ENCODE measurements at places on chromosomes 12 and 14.

DNA sequence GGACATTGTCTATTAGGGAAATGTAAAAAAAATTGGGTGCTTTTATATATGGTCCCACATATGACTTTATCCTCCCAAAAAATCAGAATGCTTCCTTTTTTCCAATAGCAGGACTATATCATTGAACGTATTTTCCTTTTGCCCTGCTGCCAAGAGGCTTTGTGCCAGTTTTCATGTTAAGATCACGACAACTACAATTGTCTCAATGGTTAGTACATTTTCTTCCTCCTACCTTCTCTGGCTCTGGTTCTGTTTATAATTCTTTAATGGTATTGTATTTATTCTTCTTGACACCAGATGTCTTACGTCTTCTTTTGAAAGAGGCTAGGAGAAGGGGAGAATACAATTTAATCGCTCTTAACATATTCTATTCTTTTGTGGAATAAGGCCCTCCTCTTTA, 106.9 kb downstream of the ANO6 start:
- no peak for DNase-seq

- DNase-seq, result no peak
Measured at GRCh38 chr12:127542931-127543330, 724.0 kb upstream of the TMEM132C start.

GRCh38 chr12:42794806-42795205, 205.3 kb upstream of the PRICKLE1 start:
- DNase-seq, result no peak

GRCh38 chr12:116798719-116799118, 60.6 kb downstream of the RNFT2 start:
- no peak for DNase-seq

GRCh38 chr14:68217791-68218340, 398.3 kb downstream of the RAD51B start:
- DNase-seq, result no peak

DNA sequence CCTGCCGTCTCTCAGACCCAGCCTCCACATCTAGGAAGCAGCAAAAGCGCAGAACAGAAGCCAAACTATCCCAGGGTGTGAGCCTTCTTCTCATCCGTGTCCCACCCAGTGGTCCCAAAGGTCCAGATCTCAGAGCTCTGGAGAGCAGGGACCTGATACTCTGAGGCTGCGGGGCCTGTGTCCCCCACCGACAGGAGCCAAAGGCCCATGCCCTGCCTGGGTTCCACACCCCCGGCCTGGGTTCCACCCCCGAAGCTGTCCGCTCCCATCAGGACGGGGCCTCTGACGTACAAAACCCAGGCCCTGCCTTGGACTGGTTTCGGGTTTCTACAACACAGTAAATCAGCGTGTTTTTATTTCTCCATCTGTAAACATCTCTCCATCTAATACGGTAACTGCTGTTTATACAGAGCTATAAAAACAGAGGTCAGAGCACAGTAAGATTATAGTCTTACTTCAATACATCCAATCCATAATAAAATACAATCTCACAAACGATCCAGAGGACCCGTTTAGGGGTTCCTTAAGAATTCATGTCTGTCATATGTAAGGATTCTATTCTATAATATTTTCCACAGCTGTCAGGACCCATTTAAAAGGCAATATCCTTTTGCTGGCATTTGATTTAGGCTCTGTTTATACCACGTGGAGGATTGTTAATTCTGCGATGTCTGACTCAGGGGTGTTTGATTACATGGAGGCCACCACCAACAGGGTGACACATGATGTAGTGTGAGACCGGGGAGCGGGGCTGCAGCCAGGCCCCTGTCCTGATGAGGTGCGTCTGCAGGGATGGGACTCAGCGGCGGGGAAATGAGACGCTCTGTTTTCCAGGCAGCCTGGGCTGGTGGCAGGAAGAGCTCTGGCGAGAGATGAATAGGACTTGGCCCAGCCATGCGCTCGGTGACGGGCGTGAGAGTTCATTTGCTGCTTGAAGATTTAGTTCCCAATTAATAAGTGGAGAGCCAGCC, 110.3 kb downstream of the DICER1 start:
- no peak for DNase-seq

GRCh38 chr14:50237427-50237826, 6.0 kb upstream of the SOS2 start:
- no peak for DNase-seq

DNA sequence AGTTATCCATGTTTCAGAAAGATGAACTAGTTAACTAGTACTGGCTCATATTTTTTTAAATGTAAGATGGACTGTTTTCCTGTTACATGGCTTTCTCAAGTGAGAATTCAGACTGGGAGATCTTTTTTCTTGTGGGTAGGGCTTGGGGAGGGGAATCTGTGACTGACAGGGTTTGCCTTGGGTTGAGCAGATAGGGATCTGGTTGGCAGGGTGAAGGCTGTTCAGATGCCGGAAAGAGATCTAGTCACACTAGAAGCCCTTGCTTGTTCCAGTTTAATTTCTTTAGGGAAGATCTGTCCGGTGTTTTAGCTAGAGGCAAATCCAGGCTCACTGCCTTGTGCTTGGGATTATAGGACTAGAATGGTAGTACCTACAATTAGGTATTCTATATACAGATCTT, 63.2 kb downstream of the FBXO33 start:
- no peak for DNase-seq

GRCh38 chr14:64702493-64703394, 1.5 kb upstream of the PLEKHG3 start:
- no peak for DNase-seq

DNA sequence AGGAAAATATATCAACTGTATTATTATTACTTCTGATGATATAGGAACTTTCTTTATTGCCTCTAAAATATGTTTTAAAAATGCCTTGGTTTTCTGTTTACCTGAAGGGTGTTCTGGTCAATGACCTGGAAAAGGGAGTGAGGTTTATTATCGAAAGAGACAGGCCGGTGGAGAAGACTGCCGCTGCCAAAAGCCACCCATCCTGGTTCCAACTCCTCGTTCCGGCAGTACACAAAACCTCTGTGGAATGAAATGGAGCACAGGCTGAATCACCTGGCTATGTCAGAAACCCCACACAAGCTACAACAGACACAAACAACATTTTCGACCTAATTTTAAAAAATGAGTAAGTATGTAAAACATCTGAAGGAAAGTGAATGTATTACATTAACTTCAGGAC, 73.6 kb downstream of the HECTD4 start:
- DNase-seq, result no peak

DNA sequence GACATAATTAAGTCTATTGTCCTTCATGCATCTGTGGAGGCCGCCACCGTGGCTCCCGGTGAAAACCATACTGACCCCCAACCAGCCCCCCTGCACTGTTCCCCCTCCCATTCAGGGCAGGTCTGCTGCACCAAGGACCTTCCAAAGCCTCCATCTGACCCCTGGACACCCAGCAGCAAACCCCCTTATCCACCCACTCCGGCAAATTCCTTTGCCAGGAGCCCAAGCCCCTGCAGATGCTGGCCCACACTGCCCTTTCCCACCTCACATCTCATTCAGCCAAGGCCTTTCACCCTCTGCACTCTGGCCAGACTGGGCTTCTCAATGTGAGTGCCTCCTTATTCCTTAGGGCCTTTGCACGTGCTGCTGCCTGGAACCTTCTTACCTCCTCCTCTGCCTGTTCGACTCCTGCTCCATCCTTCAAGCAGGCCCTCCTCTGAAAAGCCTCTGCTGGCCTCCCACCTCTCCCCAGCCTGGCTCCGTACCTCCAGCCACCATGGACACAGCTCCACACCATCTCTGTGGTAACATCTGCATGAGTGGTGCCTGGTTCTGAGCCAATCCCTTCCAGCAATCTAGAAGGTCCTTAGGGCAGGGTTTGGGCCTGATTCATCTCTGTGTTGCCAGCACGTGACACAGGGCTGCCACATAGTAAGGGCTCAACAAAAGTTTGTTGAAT, 230.7 kb downstream of the BCL11B start:
- no peak for DNase-seq

GRCh38 chr14:53542732-53543131, 389.6 kb upstream of the DDHD1 start:
- DNase-seq, result no peak

DNA sequence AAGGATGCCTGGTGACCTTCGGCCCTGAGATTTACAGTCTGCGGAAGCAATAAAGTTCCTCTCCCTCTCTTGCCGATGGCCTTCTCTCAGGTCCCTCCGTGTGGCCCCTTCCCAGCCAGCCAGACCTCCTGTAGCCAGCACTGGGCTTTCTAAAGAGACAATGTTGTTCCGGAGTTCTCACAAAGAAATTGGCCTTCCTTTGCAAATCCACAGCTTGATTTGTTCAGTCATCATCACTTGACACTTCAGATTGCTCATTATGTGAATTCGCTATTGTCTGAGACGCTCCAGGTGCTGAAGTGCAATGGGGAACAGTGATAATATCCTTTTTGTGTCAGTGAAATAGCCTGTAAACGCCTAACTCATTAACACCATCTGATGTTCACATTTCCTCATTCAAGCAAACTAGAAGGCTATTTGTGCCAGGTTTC, 43.7 kb upstream of the GPHB5 start:
- DNase-seq, result no peak

DNA sequence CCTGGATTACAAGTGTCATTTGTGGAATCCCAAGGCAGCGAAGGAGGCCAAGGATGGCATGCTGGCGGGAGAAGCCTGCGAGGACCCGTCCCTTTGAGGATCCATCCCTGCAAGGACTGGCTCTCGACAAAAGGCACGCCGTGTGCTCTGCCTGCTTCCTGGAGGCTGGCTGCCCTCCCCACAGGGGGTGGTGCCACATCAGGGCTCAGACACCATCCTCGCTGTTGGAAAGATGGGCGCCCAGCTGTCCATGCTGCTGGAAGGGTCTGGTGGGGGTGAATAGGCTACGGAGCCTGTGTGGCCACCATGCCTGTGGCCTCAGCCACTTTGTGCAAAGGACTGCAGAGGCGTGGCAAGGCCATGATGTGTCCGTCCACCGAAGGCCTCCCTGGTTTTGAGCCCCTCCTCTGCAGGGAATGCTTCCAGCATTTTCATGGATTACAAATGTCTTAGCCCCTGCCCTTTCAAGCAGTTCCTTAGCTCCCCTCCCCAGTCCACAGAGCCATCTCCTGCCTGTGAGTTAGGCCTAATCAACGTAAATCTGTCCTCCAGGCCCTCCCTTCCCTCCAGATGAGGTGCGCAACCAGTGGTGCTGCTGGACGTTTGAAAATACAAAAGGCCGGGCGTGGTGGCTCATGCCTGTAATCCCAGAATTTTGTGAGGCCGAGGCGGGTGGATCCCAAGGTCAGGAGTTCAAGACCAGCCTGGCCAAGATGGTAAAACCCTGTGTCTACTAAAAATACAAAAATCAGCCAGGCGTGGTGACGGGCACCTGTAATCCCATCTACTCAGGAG, 22.1 kb downstream of the ZBTB42 start:
- DNase-seq, result no peak

GRCh38 chr12:56658921-56659320, 13.1 kb upstream of the ATP5F1B start:
- no peak for DNase-seq

- no peak for DNase-seq
Measured at GRCh38 chr14:99679996-99680395, 4.1 kb upstream of the CYP46A1 start.

DNA sequence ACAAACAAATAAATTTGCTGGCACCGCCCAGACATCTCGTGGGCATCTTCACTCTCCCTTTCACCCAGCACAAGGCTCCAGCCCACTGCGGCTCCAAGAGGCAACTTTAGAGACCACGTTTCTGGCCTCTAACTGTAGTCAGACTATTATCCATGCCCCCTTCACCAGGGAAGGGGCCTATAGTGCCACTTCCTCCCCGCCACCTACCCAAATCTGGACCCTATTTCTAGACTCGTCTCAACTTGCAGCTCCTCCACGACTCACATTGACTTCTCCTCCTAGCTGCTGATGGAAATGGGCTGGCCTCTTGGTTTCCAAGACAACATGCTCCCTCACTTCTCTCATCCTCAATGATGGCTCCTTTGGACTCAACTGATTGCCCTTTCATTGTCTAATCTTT, 12.3 kb downstream of the KRT1 start:
- DNase-seq, result no peak

DNA sequence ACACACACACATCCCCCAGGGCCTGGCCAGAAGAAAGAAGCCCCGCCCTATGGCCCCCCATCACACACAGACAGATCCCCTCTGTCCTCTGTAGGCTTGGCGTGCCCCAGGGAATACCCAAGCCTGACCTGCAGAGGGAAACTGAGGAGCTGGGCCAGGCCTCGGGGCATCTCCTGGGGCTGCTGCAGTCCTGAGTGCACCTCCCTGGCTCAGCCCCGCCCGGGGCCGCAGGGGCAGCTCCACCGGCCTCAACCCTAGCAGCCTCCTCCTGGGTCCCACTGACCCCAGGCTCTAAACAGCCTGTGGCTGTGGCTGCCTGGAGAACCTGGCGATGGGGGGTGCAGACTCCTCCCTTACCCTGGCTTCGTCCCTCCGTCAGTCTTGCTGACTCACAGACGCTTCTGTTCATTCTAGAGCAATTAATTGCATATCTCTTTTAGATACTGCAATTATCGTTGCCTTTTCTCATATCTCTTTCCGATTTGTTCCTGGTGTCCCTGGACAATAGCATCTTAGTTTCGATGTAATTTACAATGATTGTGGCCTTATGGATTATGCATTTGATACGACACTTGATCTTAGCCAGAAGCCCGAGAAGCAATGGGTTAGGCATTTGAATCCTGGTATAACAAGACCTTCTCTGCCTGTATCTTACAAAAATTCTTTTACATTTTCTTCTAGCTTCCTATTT, 45.8 kb upstream of the EIF5 start:
- no peak for DNase-seq

- no peak for DNase-seq
Measured at GRCh38 chr12:111759991-111760390, 6.7 kb upstream of the ALDH2 start.

GRCh38 chr14:87840906-87841305, 152.1 kb downstream of the GALC start:
- no peak for DNase-seq

DNA sequence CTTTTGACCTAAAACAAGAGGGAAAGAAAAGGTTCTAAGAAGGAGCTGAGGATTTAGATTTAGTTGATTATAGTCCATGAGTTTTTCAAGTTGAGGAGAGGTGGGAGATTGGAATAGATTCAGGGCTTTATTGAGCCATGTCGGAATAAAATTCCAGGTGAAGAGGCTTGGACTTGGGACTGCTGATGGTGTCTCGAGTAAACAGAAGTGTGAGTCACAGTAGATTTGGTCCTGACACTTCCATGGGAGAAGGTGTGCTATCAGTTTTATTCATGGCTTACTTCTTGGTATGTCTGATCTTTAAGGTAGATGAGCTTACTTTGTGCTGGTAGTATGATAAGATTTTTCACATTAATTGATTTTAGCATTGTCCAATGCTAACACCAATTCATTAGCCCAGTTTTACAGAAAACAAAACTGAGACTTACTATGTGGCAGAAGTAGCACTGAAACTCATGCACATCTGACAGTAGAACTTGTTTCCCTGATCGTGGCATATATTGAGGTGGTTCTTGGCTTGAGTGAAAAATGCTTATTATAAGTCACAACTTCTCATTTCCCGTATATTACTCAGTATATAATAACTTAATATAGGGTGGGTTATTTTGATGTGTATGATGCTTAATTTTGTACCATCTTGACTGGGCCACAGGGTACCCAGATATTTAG, 172.4 kb upstream of the IGF1 start:
- DNase-seq, result no peak

All from bone marrow (tissue), 2 donors.